ENCODE measurements at places on chromosomes 2 and 18.

DNA sequence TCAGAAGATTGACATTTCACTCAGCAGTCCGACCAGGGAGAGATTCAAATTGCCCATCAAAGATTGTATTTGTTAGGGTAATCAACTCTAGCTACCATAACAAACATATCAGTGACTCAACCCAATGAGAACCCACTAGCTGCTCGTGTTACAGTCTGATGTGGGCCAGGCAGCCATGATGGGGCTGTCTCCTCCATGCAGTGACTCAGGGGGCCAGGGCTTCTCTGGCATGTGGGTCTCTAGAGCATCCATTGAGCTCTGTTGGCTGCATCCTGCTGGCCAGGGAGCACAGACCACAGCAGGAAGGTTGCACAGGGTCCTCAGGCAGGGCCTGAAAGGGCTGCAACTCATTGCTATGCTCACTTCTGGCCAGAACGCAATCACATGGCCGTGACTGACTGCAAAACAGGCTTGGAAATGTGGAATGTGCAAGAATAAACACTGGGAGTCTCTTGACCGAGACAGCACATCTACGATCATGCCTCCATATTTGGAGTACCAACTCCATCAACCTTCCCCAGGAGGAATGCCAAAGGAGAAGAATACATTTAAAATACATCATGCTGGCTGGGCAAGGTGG is 216.8 kb downstream of the EIPR1 start:
- DNase-seq = no peak

- DNase-seq = no peak
Observed at GRCh38 chr2:234595829-234596228, 98.9 kb upstream of the ARL4C start.

DNA sequence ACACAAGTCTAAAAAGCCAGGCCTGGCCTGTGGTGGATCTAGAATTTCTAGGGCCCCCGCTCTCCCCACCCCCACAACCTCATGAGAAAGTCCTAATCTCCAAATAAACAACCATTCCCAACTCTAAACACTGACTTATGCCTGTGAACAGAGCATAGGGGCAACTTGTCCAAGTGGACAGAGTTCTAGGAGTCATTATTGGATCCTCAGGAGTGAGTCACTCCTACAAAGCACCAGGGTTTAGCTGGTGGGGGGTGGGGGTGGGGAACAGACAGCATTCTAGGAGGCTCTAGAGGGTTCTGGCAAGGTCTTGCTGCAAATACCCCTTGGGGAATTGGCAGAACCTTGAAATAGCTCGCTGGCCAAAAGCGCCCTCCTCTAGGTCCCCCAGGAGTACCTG is 83.3 kb downstream of the ZCCHC2 start:
- DNase-seq = no peak

DNA sequence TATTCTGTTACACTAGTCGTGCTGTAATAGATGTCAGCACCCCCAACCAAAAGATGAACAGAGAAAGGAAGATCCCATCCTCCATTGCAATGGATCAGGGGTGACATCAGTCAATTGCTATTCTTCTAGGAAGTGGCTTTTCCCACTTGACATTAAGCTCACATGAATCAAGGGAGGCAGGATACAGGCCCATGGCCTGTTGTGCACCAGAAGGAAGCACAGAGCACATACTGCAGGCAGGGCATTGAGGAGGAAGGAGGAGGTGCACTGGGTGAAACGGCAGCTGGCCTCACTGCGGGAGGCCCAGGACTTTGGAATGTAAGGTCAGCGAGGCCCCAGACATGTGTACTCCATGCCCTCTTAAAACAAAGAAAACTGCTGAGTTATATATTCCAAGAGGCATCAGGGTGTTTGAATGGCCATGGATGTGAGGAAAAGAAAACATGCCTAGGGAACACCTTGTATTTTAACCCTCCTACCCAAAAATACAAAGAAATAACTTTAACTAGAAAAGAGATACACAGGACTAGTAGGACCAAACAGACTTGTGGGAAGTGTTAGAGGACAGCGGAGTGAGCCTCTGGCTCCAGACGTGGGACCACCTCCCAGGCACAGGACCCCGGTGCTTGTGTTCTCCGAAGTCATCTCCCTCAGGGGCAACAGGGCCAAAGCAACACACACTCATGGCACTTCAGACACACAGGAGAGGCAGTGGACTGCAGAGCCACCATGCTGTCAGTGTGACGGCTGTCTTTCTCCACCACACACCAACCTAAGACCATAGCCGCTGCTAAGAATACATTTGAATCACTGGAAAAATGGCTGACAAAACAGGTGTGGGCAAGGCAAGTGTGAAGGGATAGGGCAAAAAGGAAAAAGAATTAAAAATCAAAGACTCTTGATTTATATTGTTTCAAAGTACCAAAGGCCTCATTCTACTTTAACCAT is 51.4 kb upstream of the RIOK3 start:
- no peak for DNase-seq

DNA sequence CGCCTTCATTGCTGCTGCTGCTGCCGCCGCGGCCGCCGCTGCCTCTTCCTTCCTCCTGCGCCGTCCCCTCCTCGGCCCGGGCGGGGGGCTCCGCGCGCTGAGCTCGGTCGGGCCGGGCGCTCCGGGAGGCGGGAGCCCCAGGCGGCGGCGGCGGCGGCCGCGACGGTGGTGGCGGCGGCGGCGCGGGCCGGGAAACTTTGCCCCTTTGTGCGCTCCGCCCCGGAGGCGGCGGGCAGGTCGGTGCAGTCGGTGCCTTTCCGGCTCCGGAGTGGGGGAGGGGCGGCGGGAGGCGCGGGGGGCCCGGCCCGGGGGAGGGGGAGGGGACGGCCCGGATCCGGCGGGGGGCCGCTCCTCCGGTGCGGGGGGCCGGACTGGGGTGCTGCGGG is 205 bp downstream of the TET3 start:
- peak; percentile 51 for DNase-seq

- DNase-seq = no peak
Observed at GRCh38 chr18:22177327-22177871, 8.0 kb downstream of the GATA6 start.

- no peak for DNase-seq
Observed at GRCh38 chr2:230785346-230785745, 72.7 kb downstream of the CAB39 start.

GRCh38 chr2:217897816-217898806 is 104.7 kb downstream of the TNS1 start:
- no peak for DNase-seq

DNA sequence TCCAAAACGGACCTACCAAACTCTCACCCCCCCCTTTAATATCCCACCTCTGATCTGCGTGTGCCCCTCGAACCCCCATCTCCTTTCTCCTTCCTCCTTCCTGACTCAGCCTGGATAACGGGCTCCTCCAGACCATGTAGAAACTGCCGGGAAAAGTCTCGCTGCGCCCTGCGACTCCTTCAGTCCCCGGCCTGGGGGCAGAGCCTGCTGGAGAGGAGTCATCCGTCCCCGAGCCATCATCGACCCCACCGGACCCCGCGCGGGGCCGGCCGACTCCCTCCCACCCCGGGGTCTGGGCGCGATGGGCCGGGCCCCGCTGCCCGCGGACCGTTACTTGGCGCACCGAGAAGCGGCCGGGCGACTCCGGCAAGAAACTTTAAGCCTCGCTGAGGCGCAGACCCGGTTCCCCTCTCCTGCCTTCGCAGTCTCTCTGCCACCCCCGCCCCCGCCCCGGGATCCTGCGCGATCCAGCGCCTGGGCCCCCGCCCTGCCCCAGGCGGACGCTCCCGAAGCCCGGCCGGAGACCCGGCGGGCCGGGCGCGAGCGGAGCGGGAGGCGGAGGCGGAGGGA is 3.4 kb downstream of the ZEB2 start:
- DNase-seq = no peak

DNA sequence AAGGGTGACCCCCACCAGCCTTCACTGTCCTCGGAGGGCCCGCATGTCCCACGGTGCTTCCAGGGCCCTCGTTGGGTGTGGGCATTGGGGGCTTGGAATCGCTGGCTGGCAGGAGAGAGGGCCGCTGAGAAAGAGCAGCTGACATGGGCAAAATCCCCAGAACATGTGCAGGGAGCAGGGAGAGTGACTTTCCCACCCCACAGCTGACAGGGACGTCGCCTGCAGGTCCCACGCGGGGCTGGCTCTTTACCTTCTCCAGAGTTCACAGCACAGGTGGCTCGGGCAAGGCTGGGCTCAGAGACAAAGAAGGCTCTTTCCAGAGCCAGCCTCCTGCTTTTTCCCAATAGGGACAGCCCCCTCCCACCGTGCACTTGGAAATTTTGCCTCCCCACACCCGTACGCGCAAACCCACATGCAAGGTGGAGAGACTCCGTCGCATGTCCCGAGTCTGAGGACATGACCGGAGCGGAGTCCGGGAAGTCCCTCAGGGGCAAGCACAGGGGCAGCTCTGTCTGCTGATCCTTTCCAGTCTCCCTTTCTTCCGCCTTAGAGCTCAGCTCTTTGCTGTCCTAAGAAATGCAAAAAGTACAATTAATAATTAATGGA is 370.2 kb upstream of the MYT1L start:
- DNase-seq = no peak

DNA sequence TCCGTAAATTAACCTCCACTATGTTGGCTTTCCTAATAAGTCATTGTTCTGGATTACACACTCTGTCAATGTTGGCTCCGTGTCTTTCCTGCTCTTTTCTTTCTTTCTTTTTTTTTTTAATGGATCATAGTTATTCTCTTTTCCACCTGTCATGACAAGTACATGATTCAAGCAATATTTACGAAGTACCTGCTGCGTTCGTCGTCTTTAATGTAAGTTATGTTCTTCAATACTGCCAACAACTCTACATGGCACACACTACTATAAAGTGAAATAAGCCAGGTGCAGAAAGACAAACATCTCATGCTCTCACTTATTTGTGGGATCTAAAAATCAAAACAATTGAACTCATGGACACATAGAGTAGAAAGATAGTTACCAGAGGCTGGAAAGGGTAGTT is 239.1 kb downstream of the SCG2 start:
- no peak for DNase-seq

DNA sequence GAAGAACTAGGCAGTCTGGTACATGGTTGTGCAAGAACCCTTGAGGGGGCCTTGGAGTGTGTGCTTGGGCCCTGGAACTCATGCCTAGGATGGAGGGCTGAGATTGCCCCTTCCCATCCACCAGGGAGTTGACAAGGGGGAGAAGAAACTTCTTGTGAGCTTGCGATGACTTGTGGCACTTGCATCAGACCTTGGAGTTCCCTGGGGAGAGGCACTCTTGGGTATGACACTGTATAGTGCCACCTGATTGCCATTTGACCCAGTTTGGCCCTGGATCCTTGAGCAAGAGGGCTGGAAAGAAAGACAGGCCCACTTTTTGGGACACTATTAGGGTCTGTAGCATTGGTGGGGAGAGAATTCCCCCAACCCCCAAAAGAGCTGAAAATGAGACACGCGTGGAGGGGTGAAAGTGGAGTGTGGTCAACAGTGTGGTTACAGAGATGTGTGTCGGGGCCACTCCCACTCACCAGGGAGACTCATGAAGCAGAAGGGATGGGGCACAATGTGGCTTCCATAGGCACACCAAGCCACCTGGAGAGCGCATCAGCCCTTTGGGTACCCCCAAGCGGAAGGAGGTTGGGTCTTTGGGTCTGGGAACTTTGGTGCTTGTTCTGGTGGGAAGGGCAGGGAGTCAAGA is 101.3 kb downstream of the MSH2 start:
- no peak for DNase-seq

DNA sequence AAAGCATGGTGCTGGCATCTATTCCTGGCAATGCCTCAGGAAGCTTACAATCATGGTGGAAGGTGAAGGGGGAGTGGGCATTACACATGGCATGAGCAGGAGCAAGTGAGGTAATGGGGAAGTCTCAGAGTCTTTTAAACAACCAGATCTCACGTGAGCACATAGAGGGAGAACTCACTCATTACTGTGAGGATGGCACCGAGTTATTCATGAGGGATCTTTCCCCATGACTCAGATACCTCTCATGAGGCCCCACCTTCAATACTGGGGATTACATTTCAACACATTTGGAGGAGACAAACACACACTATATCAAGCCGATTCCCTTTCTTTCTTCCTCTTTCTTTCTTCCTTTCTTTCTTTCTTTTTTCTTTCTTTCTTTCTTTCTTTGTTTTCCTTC is 47.9 kb upstream of the FANCL start:
- DNase-seq = no peak

GRCh38 chr2:196291426-196291825 is 120.0 kb upstream of the STK17B start:
- DNase-seq = no peak

- DNase-seq = no peak
Observed at GRCh38 chr2:23042216-23042906, 342.6 kb upstream of the KLHL29 start.

DNA sequence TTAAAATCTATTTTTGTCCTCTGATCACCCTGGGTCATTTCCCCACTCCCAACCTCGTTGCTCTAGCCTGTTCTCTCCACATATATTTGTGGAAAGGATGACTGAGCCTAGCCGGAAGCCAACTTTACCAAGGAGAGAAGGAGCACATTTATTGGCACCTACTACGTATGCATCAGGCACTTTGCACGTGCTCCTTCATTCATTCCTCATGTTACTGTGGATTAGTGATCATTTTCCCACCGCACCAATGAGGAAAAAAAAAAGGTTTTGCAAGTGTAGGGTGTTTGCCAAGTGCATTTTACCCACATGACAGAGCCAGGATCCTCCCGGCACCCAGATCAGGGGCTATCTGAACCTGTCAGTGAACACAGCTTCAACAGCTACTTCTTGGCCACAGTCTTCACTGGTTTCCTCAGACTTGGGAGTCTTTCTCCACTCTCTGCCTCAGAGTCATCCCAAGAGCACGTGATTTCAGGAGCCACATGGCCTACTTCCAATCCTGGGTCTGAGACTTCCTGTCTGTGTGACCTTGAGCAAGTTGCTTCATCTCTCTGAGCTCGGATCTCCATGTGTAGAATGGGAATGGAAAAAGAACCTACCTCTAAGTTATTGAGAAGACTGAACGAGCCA is 1.9 kb upstream of the C1QL2 start:
- no peak for DNase-seq

DNA sequence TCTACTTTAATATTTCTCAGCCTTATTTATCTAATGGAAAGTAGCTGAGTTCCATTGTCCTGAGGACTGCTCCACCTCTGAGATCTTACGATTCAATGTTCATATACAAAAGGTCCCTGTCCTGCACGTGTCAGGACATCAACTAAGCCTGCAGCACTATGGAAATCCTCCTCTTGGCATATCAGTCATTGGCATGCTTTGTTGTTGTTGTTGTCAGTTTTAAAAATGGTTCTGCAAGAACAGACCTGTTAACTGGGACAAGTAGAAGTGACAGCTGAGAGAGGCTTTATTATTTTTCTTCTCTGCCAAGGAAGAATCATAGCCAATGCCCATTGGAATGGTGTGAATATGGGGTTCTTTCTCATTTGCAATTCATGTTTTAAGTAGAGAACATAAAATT is 450.1 kb upstream of the PKDCC start:
- no peak for DNase-seq

Data from T follicular helper cell (primary cell).